Vagina (tissue), 2 donors: ENCODE measurements at places on chromosomes 4 and X.

GRCh38 chr4:1766106-1767060 lies 26.7 kb upstream of the FGFR3 start:
- DNase-seq, result no peak

- DNase-seq, result no peak
These were observed 444.7 kb downstream of the IQCM start for GRCh38 chr4:149370785-149371420.

DNA sequence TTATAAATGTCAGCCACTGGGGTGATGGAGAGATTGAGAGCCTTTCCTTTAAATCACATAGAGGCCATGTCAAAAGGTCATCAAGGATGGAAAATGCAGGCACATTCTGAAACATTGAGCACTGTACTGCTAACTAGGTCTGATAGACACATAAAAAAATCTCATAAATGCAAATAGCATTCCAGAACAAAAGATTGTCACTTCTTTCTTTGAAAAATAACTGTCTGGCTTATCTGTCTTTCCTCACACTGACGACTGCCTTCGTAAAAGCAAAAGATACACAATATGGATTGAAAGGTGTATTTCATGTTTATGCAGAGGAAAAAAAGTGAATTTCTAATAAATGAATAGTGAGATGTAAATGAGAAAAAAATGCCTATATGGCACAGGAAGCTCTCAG lies 59.9 kb downstream of the PABPC4L start:
- no peak for DNase-seq

DNA sequence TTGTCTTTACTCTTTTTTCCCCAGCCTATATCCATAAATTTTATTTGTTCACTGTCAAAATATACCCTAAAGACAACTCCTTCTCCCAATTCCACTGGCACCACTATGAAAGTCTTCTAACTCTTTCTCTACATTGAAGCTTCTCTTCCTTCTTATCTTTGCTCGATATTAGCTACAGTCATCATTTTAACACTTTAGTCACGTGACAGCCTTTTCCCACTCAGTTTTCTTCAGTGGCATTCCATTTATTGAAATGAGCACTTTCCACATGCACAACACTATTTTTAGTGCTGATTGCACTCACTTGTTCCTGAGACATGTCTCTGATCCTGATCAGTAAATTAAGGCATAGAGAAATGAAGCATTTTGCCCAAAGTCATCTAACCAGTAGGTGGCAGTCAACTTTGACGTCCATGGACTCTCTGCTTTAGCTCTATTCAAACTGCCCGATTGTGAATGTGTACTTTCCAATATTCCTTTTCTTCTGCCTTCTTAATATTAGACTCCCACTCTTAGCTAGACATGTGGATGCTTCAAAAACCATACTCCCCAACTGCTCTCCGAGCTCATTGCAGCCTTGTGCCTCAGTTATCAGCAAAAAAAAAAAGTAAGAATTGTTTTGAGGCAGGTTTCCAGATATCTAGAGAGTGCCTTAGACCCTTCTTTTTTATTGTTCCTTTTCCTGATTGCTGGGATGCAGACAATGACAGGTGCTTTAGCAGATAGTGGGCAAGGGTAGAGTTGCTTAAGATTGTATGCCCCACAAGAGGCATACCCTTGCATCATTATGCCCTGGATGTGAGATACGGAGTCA lies 394.4 kb upstream of the ADGRL3 start:
- DNase-seq, result no peak

DNA sequence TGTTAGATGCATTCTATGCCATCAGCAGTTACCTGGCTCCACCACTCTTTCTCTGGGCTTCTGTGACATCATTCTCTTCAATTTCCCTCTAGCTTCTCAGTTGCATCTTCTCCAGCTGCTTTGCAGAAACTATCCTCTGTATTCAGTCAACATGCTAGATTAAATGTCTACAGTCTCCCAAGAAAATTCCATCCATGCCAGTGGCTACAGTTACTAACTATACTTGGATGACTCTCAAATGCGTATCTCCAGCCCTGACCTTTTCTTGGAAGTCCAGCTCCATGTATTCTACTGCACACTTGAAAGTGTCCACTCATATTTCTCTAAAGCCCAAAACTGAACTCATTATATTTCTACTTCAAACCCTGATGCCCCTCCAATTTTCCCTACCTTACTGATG lies 232.3 kb upstream of the TENM3 start:
- DNase-seq, result no peak

DNA sequence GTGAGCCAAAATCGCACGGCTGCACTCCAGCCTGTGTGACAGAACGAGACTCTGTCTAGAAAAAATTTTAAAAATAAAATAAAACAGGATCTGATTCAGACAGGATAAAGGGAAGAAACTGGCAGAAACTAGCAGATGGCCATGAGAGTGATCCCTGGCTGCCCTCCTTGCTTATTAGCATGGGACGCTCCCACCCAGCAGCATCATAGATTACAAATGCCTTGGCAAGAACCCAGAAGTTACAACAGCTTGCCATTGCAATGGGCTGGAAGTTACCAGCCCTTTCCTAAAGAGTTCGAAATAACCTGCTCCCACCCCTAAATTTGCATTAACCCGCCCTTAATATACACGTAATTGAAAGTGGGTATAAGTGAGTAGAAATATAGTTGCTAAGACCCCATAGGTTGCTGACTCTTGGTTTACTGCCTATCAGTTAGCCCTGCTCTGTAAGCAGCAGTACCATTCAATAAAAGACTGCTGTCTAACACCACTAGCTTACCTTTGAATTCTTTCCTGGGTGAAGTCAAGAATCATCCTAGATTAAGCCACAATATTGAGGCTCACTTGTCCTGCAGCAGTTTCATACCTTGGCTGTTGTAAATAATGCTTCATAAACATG lies 9.1 kb upstream of the XAGE2 start:
- DNase-seq, result no peak

DNA sequence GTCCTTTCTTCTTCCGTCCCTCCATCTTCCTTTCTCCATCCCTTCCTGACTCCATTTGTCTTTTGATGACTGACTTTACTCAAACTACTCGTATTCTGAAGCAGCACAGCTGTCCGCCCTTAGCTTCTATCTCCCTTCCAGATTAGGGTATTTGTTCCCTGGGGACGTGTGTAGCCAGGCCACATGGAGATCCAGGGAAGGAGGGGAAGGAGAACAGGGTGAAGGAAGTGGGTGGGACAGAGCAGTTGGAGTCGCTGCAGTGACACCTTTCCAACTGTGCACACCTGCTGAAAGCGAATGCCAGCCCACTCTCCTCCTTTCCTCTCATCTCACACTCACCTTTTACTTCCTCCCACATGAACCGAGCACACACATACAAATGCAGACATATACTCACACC lies 323.8 kb downstream of the DCTD start:
- no peak for DNase-seq

- DNase-seq, result no peak
These were observed 52.7 kb upstream of the ANXA10 start for GRCh38 chr4:168039593-168039992.

DNA sequence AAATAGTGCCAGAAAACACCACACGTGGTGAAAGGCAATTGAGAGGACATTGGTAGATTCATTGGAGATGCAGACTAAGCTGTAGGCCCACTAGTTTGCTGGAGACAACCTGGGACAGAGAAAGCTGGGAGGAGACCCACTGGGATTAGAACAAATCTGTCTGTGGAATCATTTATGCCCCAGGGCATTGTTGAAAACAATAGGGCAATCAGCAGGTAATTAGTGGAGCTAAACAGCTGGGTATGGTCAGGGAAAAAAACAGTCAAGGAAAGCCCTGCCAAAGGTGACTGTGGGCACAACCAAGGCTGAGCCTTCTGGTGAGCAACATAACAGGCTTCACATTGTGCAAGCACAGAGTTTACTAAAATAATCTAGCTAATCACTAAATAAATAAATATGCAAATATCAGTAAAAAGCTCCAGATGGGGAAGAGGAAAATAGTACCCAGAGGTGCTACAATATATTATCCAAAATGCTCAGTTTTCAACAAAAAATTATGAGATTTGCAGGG lies 9.0 kb downstream of the TCEAL3 start:
- DNase-seq, result no peak

- no peak for DNase-seq
These were observed 271.8 kb upstream of the GK2 start for GRCh38 chr4:79679859-79680258.

DNA sequence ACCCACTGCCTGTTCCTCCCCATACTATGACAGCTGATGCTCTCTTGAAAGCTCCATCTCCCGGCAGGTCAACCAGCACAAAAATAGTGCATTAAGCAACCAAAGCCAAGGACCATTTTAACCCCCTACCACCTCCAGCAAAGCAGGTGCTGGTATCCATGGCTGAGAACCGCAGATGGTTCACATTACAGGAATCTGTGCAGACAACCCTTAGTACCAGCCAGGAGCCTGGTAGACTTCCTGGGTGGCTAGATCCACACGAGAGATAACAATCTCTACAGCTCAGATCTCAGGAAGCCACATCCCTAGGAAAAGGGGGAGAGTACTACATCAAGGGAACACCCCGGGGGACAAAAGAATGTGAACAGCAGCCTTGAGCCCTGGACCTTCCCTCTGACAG lies 248.0 kb downstream of the FGF13 start:
- no peak for DNase-seq

DNA sequence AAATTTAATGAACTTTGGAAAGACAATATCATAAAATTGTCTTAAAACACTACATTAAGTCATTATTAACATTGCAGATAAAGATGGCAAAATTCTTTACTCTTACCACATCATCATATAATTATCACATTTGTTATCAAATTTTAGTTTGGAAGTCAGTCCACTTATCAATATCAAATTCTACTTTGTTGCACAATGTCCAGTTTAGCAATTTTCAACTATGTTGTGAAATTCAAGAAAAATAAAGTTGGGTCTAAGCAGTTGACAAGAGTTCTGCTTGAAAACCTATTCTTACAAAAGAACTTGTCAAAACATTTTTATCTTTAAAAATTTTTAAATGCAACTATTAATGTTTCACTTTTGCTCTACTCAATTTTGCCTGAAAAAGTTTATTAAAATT lies 44.7 kb upstream of the TET2 start:
- DNase-seq, result no peak

DNA sequence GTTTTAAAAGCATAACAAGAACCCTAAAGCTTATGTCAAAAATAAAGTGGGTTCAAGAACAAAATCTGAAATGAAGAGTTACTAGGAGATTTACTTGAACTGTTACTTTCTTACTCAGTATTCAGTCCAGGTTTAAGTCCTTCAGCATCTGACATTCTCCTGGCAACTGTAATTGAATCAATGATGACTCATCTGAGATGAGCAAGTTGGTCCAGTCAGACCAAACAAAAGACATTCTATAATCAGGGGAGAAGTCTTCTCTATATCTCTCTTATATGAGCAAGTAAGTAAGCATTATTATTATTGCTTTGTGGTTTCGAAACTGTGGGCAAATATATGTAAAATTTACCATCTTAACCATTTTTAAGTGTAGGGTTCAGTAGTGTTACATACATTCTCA lies 34.6 kb downstream of the MAP9 start:
- DNase-seq, result no peak

DNA sequence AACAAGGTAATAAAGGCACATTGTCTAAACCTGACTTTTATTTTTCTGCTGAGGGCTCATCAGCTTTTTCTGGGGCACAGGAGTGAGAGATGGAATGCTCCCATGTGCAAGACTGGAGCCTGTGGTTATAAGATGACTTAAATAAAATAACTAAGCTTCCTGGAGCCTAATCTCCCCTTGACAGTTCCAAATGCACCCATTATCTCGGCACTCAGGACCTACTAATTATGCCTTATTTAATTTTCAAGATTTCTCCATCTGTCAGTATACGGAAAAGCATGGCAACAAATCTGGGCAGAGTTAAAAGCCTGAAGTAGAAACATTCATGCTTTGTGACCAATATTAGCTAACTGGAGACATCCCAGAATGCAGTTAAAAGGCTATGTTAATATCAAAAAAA lies 416.7 kb upstream of the TEX13C start:
- no peak for DNase-seq

DNA sequence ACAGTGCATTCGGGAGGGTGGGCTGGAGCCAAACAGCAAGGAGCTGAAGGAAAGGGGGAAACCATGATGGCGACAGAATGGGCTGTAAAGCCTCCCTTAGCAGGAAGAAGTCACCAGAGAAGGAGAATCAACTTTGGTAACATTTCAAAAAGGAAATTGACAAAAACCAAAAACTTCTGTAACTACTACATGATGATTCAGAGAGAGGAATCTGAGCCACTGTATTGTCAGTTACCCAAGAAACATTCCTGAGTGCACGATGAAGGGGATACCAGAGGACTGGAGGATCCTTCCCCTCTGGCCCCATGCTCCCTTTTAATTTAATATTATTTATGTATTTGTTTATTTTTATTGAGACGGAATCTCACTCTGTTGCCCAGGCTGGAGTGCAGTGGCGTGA lies 26.3 kb downstream of the PDHA1 start:
- no peak for DNase-seq

- DNase-seq, result no peak
These were observed 281.9 kb downstream of the PTTG2 start for GRCh38 chr4:38242101-38242500.

DNA sequence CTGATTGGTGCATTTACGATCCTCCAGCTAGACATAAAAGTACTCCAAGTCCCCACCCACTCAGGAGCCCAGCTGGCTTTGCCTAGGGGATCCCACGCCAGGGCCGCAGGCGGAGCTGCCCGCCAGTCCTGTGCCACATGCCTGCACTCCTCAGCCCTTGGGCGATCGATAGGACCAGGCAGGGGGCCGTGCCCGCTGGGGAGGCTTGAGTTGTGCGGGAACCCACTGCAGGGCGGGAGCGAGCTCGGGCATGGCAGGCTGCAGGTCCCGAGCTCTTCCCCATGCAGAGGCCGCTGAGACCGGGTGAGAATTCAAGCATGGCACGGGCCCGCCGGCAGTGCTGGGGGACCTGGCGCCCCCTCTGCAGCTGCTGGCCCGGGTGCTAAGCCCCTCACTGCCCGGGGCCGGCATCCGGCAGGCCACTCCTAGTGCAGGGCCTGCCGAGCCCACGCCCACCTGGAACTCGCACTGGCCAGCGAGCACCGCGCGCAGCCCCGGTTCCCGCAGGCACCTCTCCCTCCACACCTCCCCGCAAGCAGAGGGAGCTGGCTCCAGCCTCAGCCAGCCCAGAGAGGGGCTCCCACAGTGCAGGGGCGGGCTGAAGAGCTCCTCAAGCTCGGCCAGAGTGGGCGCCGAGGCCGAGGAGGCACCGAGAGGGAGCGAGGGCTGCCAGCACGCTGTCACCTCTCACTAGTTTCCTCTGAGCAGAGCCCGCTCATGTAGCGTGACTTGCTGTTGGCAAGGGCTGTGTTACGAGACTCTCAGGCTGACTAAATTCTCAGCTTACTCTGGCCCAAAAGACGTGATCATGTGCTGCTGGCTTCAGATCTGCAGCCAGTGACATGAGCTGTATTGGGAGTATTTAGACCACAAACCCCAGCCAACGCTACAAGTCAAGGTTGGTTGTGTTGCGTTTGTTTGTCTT lies 87.5 kb downstream of the TRAPPC11 start:
- DNase-seq, result no peak

DNA sequence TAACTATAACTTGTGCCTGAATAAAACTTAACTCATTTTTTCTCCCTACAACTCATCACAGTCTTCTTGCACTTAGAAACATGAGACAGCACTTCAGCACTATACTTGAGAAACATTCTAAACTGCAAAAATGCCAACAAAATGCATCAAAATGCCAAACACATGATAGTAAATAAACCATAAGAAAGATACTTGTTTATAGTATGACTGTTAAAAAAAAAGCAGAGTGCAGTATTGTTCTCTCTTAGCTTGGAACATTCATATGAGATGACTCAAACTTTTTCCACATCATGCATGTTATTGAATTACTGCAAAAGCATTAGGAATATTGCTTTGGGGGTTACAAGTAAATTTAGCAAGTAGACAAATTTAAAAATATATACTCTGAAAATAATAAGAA lies 135.7 kb upstream of the ANXA10 start:
- no peak for DNase-seq

- no peak for DNase-seq
These were observed 1911.5 kb upstream of the AGA start for GRCh38 chr4:179353786-179354185.
